Activated gamma-delta T cell (primary cell): ENCODE measurements at places on chromosomes 16 and 17.

DNA sequence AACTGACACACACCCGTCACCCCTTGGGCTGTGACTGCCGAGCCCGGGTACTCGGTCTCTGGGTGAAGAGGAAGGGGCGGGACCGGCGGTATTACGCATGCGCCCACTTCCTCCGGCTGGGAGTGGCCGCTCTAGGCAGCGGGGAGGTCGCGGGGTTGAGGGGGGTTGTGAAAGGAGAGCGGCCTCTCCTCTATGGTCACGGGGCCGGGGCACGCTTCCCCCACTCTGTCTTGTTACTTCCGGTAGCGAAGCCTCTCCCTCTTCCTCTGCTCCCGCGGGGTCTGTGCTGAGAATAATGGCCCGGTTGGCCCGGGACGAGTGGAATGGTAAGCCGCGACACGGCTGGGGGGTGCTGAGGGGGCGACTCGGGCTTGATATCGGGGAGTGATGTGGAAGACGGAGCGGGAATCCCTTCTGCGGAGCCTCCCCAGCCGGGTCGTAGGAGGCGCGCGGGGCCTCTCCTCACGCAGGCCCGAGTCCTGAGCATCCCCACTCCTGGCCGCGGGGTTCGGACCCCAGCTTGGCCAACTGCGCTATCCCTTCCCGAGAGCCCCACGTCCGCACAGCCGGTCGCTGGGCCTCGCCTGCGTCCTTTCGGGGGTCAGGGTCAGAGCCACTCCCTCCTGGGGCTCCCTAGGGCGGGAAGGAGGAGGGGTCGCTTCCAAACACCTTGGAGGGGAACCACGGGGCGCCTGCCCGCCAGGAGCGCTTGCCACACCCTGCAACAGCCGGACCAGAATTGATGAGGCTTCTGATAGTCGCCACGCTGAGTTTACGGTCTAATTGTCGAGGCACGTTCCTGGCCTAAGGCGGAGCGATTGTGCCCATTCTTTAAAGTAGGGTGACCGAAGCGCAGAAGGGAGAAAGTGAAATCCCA, at the start of gene BFAR:
BFAR (plus strand) TSS at position 259 of the 877 bp plus-strand sequence. CDS start 11,396 bp downstream, outside the sequence.
- peak; percentile 97 for DNase-seq

DNA sequence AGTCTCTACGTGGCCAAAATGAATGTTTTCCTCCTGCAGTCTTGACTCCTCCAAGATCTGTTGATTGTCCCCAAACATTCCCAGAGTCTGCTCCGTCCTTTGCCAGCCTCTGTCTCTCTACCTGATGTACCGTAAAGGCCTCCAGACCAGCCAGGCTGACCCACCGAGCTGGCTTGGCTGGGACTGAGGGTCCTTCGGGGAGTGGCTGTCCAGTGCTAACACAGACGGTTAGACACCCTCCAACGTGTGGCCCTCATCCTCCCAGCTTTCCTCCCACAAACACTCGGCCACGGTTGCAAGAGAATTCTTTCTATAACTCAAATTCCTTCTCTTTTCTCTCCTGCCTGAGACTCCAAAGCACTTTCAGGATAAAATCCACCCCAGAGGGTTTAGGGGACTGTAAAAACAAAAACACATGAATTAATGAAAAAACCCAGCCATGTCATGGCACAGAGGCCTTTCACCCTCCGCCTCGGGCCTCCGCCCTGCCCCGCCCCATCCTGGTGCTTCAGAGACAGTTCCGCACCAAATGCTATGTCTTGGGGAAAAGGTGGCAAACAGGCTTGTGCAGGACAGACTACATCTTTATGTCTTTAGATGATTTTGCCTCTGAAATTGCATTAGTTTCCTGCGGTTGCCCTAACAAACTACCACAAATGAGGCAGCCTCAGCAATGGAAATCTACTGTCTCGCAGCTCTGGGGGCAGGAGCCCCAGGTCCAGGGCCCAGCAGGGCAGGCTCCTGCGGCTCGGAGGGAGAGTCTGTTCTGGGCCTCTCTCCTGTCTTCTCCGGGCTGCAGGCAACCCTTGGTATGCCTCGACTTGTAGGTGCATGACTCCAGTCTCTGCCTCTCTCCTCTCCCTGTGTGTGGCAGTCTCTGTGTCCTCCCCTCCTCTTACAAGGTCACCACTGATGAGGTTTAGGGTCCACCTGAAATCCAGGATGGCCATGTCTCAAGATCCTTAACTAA, 72.5 kb upstream of the CBX4 start:
- no peak for DNase-seq

GRCh38 chr17:37490638-37491614, 1.2 kb downstream of the DUSP14 start:
- no peak for DNase-seq

DNA sequence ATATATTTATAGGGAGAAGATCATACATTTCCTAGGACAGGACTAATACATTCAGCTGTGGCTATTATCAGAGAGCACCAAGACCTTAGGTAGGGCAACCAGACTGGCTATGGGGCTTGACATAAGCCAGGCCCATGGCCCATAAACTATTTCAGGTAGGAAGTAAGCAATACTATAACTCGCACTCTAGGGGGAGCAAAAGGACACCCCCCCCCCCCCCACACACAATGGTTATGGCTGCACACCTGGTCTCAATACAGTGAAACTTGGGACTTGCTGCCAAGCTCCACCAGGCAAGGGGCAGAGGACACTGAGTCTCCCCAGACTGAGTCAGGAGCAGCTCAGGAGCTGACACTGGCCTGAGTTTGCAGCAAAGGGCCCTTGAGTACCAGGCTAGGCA, 348.9 kb upstream of the ASIC2 start:
- no peak for DNase-seq

DNA sequence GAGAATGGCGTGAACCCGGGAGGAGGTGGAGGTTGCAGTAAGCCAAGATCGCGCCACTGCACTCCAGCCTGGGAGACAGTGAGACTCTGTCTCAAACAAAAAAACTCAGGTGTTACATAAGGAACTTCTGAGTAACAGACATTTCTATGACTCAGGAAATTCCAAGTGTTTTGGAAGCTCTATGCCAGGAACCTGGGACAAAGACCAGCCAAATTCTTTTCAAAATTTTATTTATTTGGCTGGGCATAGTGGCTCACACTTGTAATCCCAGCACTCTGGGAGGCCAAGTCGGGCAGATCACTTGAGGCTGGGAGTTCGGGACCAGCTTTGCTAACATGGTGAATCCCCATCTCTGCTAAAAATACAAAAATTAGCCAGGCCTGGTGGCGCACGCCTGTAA, 5.2 kb upstream of the SH2B1 start:
- DNase-seq, result no peak

DNA sequence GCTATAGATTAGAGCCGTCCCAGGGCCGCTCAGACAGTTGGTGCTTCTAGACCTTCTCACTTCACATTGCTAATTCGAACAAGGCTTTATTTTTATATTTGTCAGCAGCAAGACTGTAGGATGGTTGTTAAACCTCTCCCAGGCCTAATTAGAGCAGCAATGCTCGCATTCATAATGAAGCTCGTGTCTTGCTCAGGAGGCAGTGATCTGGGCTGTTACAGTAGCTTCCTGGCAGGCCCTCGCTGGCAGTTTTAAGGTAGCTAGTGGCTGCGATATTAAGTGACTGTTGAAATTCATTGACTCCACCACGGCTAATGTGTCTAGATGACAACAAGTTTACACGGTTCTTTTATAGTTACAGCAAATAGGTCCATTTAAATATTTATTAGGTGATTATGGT, 23.2 kb upstream of the ANKFN1 start:
- no peak for DNase-seq

DNA sequence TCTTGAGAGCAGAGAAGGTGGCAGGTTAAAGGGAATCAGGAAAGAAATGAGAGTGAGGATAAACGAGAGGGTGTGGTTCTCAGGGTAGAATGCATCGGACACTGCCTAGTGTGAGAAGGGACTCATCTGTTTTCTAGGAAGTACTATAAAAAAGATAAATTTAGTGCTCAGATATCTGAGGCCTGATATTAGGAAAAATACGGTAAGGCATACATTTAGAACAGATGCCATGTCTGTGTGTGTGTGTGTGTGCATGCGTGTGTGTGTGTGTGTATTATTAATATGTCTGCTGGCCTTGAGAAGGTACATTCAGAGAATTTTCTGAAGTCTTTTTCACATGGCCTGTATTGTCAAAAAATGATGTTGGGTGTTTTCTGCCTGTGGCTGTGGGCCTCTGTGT, 414.8 kb downstream of the MAF start:
- no peak for DNase-seq

- no peak for DNase-seq
Observed at GRCh38 chr16:65657556-65657955, 535.7 kb upstream of the CDH11 start.

DNA sequence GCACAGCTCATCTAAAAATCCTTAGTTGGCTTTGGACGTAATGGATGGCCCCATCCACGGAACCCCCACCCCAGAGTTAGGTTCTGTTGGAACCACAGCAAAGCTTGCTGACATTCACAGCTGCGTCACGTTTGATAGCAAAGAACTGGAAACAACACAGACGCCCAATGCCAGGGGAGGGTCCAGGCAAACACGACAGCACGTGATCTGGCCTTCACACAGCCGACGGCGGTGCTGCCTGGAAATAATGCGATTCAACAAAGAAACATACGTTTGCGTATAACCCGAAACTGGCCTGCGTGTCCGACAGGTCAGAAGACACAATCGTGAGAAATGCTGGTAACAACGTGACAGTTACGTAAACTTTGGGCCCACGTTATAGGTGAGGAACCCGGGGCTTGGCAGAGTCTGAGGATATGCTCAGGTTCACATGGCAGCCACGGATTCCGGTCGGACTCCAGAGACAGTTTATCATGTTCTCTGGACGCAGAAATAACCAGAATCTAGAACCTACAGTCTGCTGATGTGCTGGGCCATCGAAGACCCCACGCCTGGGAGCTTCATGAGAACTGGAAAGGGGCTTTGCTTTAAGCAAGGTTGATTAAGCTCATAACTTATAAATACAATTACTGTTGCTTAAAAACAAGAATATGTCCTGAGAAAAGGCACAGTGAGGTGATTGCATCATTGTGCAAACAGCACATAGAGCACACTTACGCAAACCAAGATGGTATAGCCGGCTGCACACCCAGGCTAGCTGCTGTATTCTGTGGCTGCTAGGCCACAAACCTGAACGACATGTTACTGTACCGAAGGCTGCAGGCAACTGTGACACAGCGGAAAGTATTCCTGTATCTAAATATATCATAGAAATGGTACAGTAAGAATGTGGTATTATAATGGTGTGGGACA, 70.4 kb downstream of the RPH3AL start:
- no peak for DNase-seq

GRCh38 chr17:64281962-64282752, 19.1 kb upstream of the TEX2 start:
- DNase-seq, result no peak

- DNase-seq, result no peak
Observed at GRCh38 chr17:46191322-46192188, 1.7 kb downstream of the KANSL1 start.

DNA sequence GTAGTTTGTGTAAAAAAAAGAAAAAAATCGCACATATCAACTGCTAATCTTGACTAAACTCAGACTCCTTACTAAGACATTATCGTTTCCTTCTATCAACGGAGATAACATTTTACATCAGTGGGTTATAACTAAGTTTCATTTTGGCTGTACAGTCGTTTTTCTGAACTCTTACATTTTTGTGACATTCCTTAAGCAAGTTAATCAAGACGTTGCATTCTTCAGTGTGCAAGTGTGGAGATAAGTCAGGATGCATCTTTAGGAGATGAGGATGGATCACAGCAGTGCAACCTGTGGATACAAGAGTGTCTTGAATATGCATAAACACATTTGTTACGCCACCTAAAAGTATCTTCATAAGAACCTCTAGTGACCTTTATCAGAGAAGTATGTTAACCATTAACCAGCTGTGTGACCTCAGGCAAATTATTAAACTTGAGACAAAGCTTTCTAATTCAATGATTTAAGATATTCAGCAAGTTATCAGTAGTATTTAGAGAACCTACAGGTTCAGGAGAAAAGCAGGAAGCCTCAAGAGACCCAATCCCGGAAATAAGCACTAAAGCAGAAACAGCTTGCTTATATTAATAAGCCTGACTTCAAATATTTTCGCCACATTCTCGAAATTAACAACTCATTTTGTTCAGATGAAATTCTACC, 9.4 kb downstream of the CMC2 start:
- no peak for DNase-seq

DNA sequence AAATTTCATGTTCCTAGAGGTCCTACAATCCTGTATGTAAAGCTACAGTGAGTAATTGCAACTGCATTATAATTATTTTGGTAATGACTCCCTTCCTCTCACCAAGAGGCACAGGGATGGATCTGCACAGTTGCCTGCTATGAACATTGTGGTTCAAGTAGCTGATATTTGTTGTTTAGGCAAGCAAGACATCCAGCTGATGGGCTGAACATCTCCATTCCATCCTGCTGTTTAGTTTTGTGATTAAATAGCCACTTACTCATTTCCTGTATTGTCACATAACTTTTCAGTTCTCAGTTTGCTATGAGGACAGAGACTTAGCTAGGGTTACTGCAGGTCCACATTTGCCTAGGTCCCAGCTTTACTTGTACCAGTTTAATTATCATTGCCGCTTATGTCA, 181.2 kb upstream of the TBX2 start:
- DNase-seq, result no peak

GRCh38 chr16:1794908-1795666, 1.6 kb upstream of the IGFALS start:
- DNase-seq, result no peak

- no peak for DNase-seq
Observed at GRCh38 chr17:45052052-45052772, 780 bp upstream of the DCAKD start.

- DNase-seq, result no peak
Observed at GRCh38 chr17:30821871-30822723, 2.4 kb downstream of the CRLF3 start.

- peak; percentile 27 for DNase-seq
Observed at GRCh38 chr17:82414548-82415281, 3.4 kb upstream of the HEXD start.

GRCh38 chr17:48504953-48505352, 25.9 kb downstream of the HOXB1 start:
- DNase-seq, result no peak

DNA sequence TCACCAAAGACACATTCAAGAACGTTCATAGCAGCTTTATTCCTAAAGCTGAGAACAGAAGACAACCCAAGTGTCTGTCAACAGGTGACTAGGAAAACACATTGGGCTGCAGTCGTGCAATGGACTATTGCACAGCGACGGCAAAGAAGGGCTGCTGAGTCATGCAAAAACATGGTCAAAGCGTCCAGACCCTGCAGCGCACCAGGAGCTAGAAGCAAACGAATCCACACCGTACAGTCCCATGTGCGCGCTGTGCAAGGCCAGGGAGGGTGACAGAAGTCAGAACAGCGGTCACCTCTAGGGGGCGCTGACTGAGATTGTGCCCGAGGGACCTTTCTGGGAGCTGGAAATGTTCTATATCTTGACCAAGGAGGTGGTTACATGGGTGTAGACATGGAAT, 266.4 kb downstream of the MAF start:
- DNase-seq, result no peak

DNA sequence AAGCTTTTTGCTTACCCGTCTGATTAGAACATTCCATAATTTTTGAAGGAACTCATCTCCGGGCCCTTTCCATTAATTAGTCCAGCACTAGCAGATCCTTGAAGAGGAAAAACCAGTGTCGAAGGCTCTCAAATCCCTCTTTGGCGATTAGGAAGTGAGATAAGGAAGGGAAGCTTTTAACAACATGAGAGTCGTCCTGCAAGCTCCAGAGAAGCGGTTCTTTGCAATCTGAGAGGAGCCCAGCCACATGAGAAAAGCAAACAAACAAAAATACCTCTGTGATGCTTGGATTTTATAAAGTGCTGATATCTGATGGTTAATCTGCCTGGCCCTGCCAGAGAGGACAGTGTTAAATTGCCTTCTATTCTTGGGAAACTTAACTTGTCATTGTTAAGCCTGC, 339.8 kb upstream of the SALL1 start:
- no peak for DNase-seq
